HT1080 (cell line): ENCODE measurements at places on chromosomes 7 and 10.
A peak's percentile ranks its signal among the peaks of the same experiment; 100 is the strongest.

DNA sequence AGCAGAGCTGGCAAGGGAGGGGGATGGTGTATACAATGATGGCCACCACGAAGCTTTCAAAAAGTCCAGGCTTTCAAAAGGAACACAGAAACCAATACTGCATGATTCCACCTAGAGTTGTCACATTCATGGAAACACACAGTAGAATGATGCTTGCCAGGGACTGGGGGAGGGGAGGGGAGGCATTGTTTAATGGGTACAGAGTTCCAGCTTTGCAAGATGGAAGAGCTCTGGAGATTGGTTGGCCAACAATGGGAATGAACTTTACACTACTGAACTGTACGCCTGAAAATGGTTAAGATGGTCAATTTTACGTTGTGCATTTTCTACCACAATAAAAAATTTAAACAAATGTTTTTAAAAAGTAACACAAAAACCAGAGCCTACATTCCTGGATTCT, 104.5 kb upstream of the KDM7A start:
- no peak for DNase-seq

DNA sequence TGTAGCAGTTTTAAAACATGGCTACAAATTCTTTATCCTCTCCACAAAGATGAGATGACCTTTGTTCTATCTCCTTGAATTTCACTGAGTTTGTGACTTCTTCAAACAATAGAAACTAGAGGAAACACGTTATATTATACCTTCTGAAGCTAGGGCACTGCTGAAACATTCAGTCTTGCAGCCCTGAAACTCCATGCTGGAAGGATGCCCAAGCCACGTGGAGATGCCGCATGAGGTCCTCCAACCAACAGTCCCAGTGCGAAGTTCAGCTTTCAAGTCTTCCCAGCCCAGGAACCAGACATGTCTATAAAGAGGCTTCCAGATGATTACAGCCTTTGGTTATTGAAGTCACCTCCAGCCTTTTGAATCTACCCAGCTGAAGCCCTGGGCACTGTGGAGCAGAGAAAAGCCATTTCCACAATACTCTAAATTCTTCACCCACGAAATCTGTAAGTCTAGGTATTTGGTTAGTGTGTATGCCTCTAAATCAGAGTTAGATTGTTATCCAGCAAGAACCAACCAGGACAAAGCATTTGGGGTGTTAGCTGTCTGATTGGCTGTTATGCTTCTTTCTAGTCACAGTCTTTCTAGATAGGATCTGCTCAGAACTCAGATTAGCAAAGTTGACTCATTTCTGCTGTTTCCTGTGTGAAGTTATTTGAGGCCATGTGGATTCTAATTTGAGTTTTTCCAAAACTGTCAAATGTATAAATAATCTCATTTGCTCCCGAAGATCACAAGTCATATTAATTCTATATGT, 186.5 kb upstream of the TMEM72 start:
- DNase-seq: peak; percentile 32

DNA sequence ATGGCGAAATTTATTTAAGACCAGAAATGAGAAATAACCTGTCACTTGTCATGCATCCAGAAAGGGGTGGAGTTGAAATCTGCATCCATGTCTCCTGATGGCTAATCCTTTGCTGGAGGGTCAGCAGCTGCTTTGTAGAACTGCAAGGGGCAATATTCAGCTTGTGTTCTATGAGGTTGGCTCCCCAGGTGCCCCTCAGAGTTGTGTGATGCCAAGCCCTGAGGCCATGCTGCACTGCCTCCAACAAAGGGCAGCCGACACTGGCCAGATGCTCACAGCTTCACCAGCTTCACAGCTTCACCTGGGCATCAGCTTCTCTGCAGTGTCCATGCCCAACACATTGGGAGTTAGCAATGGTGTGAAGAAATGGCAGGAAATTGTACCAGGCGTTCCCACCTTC, 64.0 kb upstream of the TMEM72 start:
- DNase-seq: no peak

GRCh38 chr10:50473756-50474155, 150.0 kb downstream of the SGMS1 start:
- DNase-seq: no peak

DNA sequence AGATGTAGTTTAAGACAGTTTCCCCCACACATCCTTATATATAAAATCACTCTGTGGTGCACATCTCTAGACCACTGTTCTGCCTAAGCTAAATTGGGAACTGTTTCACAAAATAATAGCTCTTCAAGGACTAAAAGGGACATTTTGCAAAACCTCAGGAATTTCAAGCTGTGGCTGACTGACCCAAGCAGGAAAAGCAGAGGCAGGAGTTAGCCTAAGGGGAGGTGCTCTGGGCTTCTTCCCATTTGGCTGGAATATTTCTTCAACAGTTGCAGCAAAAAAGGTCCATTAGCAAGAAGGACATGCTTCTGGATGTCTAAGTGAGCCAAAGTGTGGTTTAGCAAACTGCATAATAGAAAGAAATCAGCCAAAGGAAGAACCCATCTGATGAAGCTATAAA, 551.2 kb upstream of the ANKRD30A start:
- DNase-seq: no peak

- DNase-seq: no peak
These were observed 82.0 kb downstream of the MICALL2 start for GRCh38 chr7:1377111-1377909.

GRCh38 chr10:66538371-66538770, 387.5 kb upstream of the LRRTM3 start:
- DNase-seq: no peak

DNA sequence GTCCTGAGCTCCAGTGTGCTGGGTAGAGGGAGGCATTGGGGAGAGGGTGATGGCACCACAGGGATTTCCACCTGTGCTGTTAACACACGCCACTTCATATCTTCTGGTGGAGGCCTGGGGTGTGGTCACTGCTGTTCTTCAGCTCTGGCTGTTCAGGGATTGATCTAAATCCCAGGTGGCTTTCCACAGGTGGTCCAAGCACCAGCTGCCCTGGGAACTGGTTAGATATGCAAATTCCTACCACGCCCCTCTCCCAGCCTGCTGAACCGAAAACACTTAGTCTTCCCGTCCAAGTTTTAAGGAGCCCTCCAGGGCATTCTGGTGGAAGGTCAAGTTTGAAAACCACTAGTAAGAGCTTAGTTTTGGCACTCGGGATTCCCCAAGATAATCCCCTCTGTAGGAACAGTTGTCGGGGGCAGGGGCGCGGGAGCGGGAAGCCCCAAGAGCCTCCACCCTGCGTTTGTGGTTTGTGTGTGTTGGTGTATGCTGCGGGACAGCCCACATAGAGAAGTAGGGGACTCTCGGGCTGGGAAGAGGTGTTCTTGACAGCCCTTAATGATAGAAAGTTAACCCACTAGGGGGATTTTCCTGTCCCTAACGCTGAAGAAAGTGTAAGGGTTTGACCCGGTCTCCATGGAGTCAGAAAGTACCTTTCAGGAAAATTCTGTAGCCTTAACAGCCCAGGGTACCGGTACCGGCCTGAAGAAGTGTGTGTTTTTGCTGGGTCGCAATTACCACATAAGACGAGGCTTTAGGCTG, 5.1 kb downstream of the DEPP1 start:
- DNase-seq: no peak

GRCh38 chr7:118039963-118040489, 143.9 kb upstream of the LSM8 start:
- no peak for DNase-seq

DNA sequence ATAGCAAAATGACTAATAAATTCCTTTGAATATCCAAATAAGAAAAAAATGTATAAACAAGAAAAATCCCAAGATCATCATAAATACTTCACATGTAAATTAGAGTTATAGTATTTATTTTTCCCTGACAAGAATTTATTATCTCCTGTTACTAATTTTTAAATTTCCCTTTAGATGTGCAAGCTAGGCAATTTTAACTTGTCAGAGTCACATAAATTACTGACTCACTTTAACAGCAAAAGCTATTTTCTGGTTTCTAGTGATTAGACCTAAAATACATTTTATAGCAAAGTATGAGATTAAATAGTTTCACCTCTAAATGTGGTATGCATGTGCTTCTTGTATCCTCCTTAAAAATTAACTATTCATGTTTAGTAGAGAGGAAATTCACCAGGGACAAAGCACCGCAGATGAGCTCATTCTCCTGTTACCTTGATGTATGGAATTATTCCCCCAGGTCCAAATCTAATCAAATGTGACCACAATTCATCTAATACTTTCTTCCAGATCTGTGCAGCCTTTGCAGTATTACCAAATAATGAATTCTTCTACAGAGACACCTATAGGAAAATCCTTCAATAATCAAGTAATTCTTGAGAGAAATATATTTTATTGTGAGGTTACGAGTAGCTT, 621.2 kb downstream of the DNAJB9 start:
- DNase-seq: no peak

DNA sequence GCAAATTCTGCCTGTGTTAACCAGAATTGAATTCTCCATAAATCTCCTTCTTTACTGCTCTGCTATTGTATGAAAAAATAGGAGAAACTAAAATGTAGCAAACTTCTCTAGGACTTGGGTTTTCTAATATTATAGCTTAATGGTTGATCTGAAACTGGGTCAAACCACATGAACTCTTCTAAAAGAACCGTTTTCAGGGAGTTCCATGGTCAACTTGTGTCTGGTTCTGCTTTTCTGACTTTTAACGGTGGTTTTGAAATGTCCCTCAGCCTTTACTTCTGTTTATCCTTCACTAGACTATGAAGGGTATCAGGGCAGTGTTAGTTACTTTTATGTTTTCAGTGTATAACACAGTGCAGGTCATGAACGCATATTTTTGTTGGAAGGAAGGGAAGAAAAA, 242.2 kb downstream of the TSPAN12 start:
- DNase-seq: no peak

GRCh38 chr7:114026486-114027089, 107.8 kb upstream of the PPP1R3A start:
- peak; percentile 41 for DNase-seq

- no peak for DNase-seq
These were observed 130.5 kb upstream of the NPS start for GRCh38 chr10:127418536-127419168.

DNA sequence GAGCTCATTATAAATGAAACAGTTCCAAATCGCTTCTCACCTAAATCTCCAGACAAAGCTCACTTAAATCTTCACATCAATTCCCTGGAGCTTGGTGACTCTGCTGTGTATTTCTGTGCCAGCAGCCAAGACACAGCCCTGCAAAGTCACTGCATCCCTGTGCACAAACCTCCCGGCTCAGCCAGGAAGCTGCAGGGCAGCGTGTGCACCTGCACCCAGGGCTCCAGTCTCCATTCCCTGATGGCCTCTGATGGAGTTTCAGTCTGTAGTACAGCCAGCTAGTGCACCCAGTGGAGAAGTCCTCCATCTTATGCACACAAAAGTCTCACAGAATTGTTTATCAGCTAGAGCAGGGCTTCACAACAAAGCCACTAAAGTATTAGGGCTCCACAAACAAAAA, 51.1 kb upstream of the PRSS58 start:
- no peak for DNase-seq

DNA sequence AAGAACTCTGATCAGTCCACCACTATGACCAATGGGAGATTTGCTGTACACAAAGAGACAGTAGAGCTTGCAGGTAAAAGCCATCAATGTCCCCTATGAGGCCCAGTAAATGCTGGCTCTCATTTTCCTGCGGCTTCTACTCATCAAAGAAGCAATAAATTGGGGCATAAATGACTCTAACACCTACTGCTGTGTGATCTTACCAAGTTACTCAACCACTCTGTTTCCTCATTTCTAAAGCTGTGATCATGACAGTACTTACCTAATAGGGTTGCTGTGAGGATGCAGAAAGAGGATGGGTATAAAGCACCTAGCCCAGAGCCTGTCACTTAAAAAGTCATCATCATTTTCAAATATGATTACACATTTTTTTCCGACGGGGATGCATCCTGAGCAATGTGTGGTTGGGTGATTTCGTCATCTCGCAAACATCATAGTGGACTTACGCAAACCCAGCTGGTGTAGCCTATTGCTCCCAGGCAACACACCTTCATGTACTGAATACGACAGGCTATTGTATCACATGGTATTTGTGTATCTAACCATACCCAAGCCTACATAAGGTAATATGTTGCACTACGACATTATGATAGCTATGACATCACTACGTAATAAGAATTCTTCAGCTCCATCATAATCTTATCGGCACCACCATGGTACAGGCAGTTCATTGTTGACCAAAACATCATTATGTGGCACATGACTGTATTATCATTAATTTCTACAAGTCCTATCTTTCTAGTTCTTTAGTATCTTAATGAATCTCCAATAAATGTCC, 7.1 kb upstream of the MGMT start:
- no peak for DNase-seq

GRCh38 chr10:51763746-51764145, 64.4 kb upstream of the CSTF2T start:
- no peak for DNase-seq

DNA sequence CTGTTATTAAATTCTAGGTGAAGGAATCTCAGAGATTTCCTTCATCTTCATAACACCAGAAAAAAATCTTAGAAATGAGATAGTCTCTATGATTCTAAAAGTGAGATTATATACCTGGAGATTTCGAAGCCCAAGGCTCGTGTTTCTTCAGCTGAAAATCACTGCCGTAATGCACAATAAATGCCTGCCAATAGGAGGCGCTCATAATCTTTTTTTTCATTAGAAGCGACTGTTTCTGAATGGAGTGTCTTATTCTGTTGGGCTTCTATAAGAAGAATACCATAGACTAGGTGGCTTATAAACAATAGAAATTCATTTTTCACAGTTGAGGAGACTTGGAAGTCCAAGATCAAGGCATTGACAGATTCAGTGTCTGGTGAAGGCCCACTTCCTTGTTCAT, 294.7 kb downstream of the PRKG1 start:
- no peak for DNase-seq

GRCh38 chr7:114979803-114980507, 58.1 kb downstream of the MDFIC start:
- DNase-seq: no peak

- DNase-seq: peak; percentile 54
These were observed 33.6 kb downstream of the WASL start for GRCh38 chr7:123715198-123715597.

DNA sequence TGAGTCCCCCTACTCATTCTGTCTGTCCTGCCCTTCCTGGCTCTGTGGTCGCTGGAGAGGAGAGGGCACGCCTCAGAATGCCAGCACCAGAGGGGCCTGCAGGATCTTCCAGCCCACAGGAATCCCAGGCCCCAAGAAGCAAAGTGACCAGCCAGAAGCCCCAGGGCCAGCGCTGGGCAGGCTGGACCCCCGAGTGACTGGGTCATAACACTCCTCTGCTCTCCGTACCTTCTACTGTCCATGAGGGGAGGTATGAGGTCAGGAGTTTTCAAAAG, 102.6 kb upstream of the GPR26 start:
- no peak for DNase-seq
